ENCODE measurements at places on chromosomes 16 and 17. TPM values are rescaled to one million over a fixed set of nuclear protein-coding genes. Genes with fewer than 3 reads are reported as not detected.

The KRTAP4-9 gene
- not detected for total RNA-seq

The ARHGDIG gene
- not detected for total RNA-seq

The KRTAP4-5 gene
- not detected for total RNA-seq

The TMEM208 gene
- 32.0 TPM for total RNA-seq

The NOXO1 gene
- 0.23 TPM for total RNA-seq

The KRTAP9-1 gene
- not detected for total RNA-seq

The CMTM2 gene
- not detected for total RNA-seq

The PRSS8 gene
- not detected for total RNA-seq

The ADCY9 gene
- total RNA-seq, result 11.7 TPM

The PRDM7 gene
- not detected for total RNA-seq

The FOXF1 gene
- not detected for total RNA-seq

The TMEM235 gene
- total RNA-seq, result not detected

The COPRS gene
- 131 TPM for total RNA-seq

The ESRP2 gene
- total RNA-seq, result not detected

The HERPUD1 gene
- 314 TPM for total RNA-seq

The FOXC2 gene
- total RNA-seq, result 8.3 TPM

The NPB gene
- 0.86 TPM for total RNA-seq
